HT1080 (cell line): ENCODE measurements at places on chromosomes 7 and 10. TPM values are rescaled to one million over a fixed set of nuclear protein-coding genes. Genes with fewer than 3 reads are reported as not detected.

- DNase-seq: no peak
Measured at GRCh38 chr10:10730471-10731043, 287.1 kb upstream of the CELF2 start.

DNA sequence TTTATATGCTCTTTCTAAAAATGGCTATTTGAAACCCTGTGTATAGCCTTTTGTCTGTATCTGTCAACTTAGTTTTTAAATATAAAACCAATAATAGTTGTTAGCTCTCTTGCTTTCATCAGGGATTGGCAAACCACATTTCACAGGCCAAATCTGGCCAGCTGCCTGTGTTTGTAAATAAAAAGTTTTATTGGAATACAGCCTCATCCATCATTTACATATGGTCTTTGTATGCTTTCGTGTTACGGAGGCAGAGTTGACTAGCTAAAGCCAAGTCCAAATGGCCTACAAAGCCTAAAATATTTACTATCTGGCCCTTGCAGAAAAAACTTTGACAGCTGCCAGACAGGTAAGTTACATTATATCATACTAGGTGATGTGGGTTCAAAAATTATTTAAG, 235.0 kb downstream of the BICC1 start:
- DNase-seq: no peak

DNA sequence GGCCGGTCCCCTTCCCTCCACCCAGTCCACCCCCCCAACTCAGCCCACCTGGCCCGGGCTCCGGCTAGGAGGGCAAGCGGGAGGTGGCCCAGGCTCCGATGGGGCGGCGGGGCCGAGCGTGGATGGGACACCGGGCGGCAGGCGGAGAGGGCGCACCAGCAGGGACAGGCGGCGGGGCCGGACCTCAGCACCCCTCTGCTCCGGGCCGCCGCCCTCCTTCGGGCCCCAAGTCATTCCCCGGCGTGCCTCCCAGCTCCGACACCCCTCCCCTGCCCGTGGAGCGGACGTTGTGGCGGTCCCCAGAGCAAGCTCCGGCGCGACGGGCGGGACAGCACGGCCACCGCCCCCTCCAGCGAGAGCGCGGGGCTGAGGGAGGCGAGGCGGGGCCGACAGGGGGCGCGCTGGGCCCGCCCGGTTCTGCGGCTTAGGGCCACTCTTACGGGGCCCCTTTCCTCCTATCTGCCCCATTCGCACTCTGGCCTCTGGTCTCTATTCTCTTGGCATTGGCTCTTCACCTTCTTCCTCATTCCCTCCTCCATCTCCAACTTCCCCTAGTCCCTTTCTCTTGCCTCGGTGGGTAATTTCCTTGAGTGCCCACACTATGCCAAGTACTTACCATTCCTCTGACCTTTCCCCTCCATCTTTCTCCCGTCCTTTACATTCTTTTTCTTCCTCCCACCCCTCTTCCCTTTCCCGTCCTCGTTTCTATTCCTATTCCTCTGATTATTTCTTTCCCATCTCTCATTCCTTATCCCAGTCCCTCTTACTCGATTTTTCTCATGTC, 701 bp upstream of the GBX1 start:
- no peak for DNase-seq

- no peak for DNase-seq
Measured at GRCh38 chr10:78856421-78856820, 212.3 kb upstream of the ZMIZ1 start.

DNA sequence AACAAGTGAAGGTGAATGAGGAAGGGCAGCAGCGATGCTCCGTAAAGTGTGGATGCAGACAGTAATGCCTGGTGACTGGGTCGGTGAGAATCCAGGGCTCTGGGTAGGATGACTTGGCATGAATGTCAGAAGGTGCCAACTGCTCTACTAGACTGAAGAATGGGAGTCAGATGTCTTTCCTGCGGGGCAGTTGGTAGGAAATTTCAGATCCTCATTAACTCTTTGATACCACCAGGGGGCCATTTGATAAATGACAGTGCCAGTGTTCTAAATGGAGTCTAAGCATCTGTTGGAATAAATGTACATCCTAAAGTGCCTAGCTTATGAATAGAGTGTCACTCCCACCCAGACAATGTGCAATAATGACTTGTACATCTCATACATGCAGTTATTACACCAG, 462.0 kb downstream of the GRM8 start:
- DNase-seq: peak; percentile 23

DNA sequence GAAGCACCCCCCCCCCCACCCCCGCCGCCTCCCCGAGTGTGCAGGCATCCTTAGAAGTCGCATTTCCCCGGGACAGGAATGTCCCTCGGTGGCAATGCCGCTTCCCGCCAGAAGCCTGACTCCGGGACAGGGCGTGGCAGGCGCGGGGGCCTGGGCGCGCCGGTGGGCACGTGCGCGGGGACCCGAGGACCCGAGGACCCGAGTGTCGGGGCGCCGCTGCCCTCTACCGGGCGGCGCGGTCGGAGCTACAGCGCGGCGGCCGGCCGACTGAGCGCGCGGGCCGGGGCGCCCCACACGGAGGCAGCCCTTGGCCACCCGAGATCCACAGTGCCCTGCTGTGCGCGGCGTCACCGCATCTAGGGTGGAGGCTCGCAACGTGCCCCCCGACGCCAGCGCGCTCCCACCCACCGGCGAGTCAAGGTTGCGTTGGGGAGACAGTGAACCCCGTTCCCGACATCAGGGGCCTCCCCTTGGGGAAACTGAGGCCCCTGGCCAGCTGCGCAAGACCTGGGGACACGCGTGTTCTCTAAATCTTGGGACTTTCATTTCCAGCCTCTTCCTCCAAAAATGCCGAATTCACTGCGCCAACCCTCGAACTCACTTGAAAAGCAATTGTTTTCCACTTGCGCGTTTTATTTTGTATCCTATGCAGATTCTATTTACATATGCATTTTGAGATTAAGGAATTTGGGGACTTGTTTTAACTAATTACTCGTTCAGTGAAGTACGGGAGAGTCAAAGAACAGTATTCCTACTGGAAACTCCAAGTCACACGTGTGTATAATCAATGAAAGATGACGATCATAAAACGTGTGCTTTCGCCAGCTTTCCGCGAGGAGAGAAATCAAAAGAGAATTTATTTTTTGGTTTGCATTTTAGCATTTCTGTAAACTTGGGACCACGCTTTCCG, 3.1 kb upstream of the CUX1 start:
- DNase-seq: peak; percentile 52

DNA sequence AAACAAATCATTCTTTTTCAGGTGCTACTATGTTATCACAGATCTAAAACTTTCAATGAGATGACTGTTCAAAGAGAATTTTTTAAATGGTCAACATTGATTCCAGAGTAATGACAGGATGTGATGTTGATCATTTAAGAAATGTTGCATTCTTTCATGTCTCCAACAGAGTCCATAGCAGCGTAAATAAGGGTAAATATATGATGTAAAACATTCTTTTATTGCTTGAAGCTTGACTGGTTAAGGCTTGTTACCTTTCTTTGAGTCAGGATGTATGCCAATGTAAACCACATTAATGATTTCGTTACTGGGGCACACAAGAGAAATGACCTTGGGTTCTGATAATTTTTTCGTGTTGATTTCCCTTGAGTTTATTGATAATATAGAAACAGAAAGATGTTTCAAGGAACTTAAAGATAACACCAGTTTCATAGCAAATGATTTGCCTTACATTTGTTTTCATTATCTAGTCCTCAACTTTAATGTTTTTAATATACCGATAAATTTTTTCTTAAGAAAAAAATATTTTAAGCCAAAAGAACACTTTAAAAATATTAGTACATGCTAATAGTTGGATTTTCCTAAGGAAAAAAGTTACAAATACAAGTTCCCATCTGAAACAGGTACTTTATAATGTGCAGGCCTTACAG, 3.5 kb downstream of the STK17A start:
- peak; percentile 41 for DNase-seq

GRCh38 chr10:111852801-111853200, 330.8 kb downstream of the GPAM start:
- DNase-seq: no peak

DNA sequence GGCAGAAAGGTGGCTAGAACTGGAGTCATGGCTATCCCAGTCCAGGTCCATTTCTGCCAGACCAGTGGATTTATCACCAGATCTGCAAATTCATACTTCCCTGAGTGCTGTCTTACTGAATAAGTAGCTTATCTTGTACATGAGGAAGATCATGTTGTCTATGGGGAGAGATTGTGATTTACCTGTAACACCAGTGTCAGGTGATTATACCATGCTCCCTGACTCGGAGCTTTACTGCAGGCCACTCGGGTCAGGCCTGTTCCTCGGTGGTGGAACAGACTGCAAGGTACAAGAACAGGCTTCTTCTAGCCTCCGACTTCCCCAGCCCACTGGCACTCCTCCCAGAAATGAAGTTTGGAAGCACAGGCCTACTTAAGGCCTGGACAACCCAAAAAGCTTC, 42.6 kb upstream of the DLG5 start:
- no peak for DNase-seq

DNA sequence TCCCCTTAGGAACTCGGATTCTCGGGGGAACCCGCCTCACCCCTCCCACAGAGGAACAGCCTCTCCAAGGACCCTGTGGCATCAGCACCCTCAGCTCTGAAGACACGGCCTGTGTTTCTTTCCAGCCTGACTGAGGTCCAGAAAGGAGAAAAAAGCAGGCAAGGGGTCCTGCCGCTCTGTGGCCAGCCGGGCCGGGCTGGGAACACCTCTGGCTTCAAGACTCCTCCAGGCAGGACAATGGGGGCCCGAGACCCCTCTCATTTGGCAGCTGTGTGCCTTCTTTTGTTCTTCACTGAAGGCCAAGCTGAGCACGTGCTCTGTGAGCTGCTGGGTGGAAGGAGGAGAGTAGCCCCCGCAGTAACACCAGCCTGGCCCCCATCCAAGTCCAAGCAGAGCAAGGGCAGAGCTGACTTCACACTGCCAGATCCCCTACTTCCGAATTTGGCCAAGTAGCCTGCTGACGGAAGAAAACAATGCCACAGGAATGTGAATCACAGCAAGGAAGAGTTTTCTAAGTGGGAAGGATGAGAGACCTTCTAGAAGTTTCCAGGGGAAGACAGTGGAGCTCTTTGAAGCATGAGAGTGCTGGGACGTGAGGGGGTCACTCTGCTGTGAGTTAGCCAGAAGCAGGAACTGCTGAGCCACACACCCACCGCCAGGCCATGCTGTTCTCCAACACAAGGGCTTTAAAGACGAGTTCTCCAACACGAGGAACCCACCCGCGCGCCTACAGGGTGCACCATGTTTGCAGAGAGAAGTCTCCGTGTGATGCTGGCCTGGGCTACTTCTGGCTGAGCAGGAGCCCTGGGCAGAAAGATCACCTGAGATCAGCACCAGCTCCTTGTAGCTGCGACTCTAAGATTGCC, 3.1 kb downstream of the CNPY1 start:
- DNase-seq: peak; percentile 27

DNA sequence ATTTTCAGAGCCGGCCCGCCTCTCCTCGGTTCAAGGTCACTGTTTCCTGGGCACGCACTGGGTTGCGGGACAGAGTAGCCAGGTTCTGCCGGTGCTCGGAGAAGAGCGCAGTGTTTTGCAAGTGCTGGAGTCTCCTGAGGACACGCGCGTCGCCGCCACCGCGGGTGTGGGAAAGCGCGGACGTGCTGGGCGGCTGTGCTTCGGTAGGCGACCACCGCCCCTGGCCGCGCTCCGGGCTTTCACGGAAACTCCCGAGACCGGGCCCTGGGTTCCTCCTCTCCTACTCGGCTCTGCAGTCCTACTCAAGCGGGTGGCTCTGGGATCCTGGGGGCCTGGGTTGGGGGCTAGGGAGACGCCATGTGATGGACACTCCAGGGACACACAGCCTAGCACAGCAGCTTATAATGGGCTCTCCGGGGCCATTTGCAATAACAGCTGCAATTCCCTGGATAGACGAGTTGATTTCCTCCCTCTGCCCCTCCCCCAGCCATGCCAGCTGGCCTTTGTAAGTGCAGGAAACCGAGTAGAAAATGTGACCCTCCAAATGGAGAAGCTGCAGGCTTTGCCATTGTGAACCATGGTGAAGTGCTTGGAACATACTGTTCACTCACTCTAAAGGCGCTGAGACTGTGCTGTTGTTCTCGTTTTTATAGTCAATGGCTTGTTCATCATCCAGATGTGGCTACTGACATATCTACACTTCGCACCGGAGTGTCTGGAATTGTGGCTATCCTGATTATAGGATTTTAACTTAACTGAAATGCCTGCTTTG, 2.1 kb downstream of the FRAT1 start:
- DNase-seq: no peak

DNA sequence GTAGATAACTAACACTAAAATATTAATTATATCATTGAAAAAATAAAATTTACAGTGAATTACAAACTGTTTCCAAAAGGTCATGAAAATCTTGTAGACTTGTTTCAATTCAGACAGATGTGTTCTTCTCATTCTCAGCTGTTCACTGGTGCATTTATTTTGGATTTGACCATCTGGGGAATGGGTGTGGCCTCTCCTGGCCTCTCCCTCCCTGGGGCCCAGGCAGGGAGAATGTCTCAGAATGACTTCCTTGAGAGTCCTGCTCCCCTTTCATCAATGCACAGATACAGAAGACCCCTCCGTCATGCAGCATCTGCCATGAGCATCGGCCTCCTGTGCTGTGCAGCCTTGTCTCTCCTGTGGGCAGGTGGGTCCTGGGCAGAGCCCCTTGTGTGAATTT, 192.8 kb upstream of the PRSS58 start:
- DNase-seq: no peak

- no peak for DNase-seq
Measured at GRCh38 chr7:137007001-137007694, 138.7 kb downstream of the CHRM2 start.

- DNase-seq: no peak
Measured at GRCh38 chr7:151675196-151675920, 155.7 kb upstream of the RHEB start.

- no peak for DNase-seq
Measured at GRCh38 chr10:132627666-132628531, 90.3 kb downstream of the INPP5A start.

- DNase-seq: no peak
Measured at GRCh38 chr10:60573336-60573735, 183.7 kb upstream of the ANK3 start.

DNA sequence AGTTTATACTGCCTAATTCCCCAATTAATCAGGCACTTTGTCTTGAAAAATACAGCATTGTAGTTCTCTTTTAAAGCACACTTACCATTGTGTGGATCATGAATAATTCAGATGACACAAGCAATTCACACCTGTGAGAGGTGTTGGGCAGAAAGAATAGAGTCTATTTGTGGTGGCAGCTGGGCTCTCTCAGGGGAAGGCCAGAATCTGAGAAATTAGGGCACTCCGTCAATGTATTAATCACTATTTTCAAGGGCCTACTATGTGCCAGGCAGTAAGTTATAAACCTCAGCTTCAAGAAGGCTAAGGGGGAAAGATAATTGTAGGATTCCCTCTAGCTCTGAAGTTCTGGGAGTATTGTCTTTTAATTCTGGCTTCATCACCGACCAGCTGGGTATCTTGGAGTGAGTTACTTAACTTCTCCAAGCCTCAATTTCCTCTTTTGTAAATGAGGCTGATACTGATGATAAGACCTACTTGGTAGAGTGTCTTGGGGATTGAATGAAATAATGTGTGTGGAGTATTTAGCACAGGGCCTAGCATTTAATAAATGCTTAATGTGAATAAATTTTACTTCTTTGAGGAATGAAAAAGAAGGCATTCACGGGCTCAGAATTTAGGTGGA, 2.5 kb downstream of the CHN2 start:
- no peak for DNase-seq

The PON1 gene
- not detected in 2 replicates for total RNA-seq

The SRRM3 gene
- total RNA-seq: 1.4 and 1.7 TPM in 2 replicates

The CHST3 gene
- 20.7 and 23.6 TPM in 2 replicates for total RNA-seq

The HHEX gene
- 2.6 and 2.7 TPM in 2 replicates for total RNA-seq

The PTN gene
- total RNA-seq: 0.23 and 0.30 TPM in 2 replicates

The CTTNBP2 gene
- 3.2 and 3.8 TPM in 2 replicates for total RNA-seq

The EBLN1 gene
- 0.29 TPM in 1 of 2 replicates, not detected in the other for total RNA-seq

The C10orf105 gene
- not detected in 2 replicates for total RNA-seq

The EFCAB10 gene
- total RNA-seq: not detected in 2 replicates

The PRSS37 gene
- total RNA-seq: not detected in 2 replicates

The NXPH1 gene
- not detected in 2 replicates for total RNA-seq

The ETV1 gene
- 9.3 and 9.5 TPM in 2 replicates for total RNA-seq
